ENCODE measurements at places on chromosomes 2 and 18.
A peak's percentile ranks its signal among the peaks of the same experiment; 100 is the strongest.

DNA sequence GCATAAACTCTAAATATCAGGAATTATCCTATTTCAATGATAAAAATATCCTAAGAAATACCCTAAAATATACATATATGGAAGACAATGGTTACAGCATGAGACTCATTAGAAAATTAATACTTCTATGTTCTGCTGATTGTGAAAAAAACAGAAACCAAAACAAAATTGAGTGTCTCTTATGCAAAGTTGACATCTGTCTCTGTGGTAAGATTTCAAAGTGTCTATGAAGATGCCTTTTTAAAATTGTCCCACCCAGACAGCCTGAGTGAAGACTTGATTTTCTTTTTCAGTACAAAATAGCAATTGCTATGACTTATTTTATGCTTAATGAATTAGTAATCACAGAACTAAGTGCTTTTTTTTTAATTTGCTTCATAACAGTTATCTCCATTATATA, 1368.4 kb upstream of the LRRTM1 start:
- DNase-seq = no peak

GRCh38 chr2:176781570-176782217, 430.9 kb upstream of the HNRNPA3 start:
- DNase-seq = no peak

DNA sequence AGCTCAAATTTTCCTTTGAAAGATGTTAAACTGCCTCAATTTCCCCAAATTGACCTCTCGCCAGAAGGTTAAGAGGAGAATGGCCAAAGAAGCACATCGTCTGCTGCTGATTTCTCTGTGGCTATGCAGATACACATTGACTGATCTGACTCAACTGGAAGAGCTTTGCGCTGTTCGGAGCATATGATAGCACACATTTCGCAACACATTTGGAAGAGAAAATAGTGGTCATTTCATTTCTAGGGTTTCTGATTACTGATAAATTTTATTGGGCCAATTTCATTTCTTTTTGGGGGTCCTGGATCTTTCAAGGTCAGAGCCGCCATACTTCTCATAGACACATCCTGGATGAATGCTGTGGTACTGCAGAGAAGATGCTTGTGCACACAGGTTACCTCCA, 138.5 kb downstream of the TMEM200C start:
- DNase-seq = no peak

- DNase-seq = no peak
Measured at GRCh38 chr2:137535897-137536296, 428.4 kb upstream of the HNMT start.

GRCh38 chr2:9269695-9270360, 63.2 kb downstream of the ASAP2 start:
- DNase-seq = no peak

DNA sequence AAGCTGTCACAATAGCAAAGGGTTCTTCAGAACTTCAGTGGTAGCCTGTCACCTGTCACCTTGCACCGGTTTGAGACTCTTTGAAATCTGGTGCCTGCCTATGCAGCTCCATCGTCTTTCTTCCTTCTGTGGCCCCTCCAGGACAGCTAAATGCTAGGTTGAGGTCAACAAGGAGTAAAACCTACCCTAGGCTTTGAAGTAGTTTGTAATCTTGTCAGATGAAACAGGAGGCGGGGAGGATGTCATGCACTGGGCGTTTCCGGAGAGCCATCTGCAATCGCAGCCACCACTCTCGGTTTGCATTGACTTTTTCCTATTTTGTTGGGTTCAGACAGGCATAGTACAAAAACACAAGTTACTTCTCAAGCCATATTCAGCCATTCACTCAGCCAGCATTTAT, 116.7 kb downstream of the LPIN1 start:
- no peak for DNase-seq

- no peak for DNase-seq
Measured at GRCh38 chr2:150371044-150371818, 116.2 kb downstream of the RND3 start.

GRCh38 chr2:179677077-179677688, 184.2 kb downstream of the ZNF385B start:
- DNase-seq = peak; percentile 53

GRCh38 chr18:80170395-80171053, 61.5 kb downstream of the ADNP2 start:
- DNase-seq = no peak

DNA sequence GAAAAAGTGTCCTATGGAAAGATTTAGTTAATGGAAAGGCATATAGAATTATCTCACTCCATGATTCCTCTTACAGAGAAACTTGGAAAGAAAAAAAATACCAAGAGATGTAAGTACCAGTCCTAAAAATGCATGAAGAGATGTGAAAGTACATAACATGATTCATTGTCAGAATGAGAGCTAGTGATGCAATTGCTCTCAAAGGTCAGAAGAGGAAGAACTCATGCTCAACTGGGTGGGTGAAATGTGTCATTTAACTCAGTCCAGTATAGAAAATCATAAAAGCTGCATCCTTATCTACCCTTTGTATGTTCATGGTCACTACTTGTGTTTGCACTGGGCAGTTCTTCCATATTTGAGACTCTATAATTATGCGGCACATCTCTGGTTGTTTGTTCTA, 300.0 kb upstream of the PIK3C3 start:
- no peak for DNase-seq

DNA sequence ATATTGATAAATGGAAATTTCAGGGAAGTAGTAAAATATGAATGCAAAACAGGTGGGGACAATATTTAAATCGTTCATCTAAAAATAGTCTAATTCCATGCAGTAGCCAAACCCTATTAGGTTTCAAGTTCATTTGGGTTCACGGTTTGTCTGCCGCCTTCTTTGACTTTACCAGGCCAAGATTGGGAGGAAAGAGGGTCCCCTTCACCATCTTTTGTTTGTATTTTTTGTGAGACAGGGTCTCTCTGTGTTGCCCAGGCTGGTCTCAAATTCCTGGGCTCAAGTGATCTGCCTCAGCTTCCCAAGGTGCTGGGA, 98.5 kb upstream of the ATL2 start:
- DNase-seq = no peak

- no peak for DNase-seq
Measured at GRCh38 chr2:127208313-127208712, 11.8 kb downstream of the CYP27C1 start.

DNA sequence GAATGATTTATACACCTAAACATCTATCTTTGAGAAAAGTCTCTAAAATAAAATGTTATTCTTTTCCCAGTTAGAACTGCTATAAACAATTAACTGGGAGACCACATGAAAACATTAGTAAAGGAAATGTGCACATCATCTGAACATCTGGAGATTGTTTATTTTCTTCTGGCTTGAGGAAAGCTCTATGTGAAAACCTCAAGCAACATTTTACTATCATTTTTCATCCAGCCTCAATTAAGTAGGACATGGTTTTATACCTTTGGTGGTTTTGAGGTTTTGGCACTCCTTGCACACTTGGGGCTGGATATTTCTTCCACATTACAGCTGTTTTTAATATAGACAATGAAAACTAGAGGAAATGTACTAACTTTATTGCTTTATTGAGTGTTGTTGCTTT, 609.5 kb upstream of the SLC8A1 start:
- DNase-seq = no peak

All from putamen (tissue), 1 donor.